ELF-1 (cell line): ENCODE measurements at places on chromosomes 2 and 18.

DNA sequence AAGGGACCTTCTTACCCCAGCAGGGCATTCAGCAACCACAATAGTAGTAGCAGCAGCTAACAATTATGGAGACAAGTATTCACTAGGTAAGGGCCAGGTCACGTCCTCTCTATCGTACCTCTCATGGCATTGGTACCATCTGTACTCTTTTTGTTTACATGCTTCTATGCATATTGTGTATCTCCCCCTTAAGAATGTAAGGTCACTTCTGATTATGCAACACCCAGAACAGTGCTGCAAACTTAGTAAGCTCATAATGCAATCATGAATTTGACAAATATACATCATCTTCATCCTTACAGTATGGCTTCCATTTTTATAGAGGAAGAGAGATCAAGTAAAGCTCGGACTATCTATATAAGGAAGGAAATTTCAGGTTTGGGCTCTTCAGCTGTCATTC lies 46.1 kb downstream of the SPRED2 start:
- DNase-seq: no peak

GRCh38 chr18:69674966-69675365 lies 272.7 kb downstream of the CD226 start:
- DNase-seq: no peak

DNA sequence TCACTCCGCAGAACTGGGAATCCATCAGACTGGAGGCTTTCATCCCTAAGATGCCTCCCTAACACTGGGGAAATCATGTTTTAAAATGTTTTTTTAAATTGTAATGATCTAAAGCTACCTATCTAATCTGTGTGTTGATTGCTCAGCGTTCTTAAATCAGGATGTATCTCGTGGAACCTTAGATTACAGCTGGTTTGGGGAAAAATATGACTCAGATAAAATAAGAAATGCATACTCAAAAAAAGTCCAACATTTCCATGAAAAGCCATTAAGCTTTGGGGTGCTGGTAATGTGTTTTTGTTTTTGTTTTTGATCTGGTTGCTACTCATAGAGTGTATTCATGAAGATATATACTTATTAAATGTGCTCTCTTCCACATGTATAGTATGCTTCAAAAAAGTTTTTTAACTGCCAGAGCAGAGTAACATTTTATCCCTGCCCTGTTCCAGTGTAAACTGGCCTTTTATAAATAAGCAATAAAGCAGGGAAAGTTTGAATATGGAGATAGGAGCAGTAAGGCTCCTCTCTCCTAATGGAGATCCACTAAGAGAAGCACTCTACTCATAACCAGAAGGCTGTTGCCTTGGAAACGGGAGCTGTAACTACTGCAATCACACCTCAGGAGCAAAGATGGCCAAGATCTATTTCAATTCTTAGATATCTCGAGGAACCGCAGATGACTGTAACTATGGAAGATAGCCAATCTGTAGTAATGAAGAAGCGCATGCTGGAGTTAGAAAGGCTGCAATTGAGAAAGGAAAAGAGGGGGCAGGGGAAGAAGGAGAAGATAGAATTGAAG lies 41.6 kb downstream of the ANKRD44 start:
- no peak for DNase-seq

GRCh38 chr2:240507060-240507777 lies 50.6 kb downstream of the ANKMY1 start:
- DNase-seq: no peak

DNA sequence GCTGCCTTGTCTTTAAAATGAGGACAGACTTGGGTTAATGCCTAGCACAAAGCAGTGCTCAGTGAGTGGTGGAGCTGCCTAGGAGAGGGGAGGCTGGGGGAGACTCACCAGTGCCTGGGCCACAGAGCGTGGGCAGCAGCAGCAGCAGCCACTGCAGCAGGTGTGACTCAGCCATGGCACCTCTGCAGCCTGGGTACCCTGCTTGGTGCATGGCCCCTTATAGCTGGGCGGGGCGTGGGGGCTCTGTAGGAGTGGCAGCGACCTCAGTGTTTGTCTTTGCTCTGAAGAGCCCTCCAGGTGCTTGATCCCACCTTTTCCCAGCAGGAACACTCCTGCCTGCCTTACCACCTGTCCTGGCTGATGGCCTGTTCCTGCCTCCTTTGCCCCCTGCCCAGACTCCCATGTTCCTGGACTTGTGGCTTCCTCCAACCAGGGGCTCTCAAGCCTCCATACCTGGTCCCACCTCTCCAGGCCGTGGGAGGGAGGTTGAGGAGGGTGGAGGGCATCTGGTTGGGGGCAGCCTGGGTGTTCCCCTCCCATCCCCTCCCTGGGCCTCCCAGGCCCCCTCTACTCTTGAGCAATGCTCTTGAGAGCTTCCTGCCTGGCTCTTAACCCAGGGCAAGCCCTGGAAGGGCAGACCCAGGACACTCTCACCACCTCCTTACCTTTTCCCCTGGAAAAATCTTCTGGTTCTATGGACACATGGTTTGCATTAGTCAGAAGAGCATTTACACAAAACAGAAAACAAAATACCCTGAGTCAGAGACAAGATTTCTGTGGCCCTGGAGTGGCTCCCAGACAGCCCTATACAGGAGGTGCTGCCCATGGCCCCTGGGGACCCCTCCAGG lies at the start of gene SFTPB:
SFTPB (minus strand) TSS at position 191 of the 848 bp plus-strand sequence; CDS start at position 175, 16 bp downstream.
- no peak for DNase-seq

DNA sequence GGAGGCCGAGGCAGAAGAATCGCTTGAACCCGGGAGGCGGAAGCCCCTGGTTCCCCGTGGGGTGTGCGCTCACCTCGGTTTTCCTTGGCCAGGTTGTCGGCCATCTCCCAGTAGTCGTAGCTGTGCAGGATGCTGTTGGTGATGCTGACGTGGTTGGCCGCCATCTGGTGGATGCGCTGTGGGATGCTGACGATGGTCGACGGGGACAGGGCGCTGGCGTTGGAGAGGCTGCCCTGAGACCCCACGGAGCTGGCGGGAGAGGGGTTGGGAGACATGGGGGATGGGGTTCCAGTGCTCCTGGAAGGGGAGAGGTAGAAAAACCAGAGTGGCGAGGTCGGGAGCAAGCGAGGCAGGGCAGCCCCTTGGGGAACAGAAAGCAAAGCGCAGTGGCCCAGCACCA lies 64.4 kb upstream of the REV1 start:
- DNase-seq: peak; percentile 64

DNA sequence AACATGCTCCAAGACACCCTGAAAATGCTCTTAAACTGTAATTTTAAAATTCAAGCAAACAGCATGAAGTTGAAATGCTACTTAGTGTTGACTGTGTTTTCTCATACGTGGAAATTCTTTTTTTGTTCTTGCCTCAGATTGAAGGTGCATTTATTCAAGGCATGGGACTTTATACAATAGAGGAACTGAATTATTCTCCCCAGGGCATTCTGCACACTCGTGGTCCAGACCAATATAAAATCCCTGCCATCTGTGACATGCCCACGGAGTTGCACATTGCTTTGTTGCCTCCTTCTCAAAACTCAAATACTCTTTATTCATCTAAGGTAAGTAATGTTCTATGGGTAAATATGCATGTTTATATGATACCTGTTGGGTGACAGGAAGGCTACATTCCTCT lies 82.7 kb downstream of the AOX1 start:
- no peak for DNase-seq

DNA sequence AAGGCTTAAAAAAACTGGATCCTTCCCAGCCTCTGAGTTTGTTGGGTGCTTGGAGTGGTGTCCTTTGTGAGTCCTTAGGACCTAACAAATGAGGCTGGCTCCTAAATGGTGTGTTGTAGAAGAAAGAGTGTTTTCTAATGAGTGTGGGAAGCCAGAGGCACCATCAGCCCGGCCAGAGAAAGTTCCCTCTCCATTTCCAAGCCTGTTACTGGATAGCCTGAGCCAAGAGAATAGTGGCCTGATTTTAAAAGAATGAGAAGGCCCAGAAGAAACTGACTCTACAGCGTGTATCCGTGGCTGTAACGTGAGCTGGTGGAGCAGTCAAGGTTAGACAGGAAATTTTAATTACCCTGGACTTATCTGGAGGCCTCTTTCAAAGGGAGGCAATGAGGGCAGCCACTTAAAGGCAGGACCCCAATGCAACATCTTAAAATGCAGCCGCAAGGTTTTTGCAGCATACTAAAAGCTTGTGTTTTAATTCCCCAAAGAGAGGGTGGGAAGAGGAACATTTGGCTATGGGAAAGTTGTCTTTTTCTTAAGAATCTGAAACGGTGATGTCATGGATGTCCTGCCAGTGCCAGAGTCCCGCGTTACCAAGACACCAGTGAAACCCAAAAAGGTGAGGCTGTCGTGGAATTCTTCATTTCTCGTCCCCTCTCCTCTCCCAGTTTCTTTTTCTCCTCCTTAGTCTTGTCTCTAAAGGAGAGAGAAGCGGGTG lies 4.6 kb downstream of the EFHD1 start:
- no peak for DNase-seq

DNA sequence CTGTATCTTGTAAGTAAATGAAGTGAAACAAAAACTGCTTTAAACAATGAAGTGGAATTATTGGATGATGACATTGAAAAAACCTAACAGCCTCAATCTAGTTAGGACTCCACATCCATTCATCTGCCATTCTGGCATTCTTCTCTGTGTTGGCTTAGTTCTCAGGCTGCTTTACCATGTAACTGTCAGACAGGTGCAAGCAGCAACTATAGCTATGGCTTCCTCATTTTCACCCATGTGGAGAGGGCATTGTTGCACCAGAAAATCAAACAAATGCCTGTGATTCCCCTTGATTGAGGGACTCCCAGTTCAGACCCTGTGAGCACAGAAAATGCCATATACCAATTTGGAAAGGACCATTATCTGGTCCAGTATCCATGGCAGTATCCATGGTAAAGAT lies 129.5 kb upstream of the NYAP2 start:
- DNase-seq: no peak

DNA sequence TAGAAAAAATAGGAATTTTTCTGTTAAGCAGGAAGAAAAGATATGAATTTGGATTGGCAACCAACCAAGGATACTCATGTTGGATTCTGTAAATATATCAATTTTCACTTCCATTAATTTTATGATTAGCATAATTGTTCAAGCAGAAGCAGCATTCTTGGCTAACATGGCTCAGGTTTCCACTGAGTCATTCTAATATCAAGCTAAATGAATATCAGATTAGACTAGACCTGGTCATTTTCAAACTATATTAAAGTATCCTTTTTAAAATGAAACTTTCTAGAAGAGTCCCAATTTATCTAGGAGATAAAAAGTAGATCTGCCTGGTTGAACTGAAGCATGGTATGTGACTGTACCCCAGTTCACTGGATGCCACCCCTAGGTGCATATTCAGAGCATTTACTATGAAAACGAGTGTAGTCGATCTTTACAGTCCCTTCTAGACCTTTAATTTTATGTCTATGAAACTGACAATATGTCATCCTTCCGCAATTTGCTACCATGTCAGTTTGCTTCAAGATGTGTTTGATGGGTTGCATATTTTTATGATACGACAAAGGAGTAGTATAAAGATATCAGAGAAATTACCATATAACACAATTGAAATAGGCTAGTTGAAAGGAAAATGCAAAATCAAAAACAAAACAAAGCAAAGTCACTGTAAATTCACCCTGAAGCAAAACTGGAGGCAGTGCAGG lies 704.9 kb downstream of the ERBB4 start:
- DNase-seq: no peak

DNA sequence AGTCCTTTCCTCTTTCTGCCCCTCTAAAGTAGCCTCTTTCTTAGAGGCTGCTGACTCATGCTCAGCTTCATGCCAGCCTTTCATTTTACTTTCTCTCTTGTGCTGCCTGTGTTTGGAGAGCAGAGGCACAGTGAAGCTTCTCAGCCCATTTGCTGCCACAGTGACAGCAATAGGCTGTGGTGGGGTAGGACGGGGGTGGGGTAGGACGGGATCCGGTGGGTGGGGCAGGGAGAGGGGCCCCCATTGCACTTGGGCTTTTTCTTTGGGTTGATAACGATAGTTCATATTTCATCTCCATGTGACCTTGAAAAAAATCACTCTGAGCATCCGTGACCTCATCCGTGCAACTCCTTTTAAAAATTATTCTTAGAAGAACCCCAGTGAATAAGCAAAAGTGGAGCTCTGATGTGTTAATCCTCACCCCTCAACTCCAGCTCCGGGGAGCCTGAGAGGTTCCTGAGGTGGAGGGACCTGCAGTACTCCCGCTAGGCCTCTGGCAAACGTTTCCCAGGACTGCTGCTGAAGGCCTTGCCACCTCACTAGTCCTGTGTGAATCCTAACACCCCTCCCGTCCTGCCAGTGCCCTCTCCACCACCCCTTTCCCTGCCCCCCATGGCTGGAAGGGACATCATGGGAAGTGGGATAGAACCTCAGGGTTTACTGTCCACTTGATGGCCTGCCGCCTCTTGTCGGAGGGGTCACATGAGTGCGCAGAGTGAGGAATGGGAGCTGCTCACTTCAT lies 70.8 kb downstream of the INPP4A start:
- no peak for DNase-seq

GRCh38 chr2:133568172-133568571 lies at the start of gene NCKAP5:
NCKAP5 (minus strand) TSS chr2:133568463; CDS start chr2:133517526, 50,937 bp downstream.
- DNase-seq: no peak

GRCh38 chr2:186590759-186591505 lies 1.1 kb downstream of the ITGAV start:
- DNase-seq: peak; percentile 37

- no peak for DNase-seq
Observed at GRCh38 chr2:46422717-46423394, 56.5 kb upstream of the TMEM247 start.

GRCh38 chr2:58734365-58734764 lies 493.2 kb upstream of the FANCL start:
- no peak for DNase-seq

DNA sequence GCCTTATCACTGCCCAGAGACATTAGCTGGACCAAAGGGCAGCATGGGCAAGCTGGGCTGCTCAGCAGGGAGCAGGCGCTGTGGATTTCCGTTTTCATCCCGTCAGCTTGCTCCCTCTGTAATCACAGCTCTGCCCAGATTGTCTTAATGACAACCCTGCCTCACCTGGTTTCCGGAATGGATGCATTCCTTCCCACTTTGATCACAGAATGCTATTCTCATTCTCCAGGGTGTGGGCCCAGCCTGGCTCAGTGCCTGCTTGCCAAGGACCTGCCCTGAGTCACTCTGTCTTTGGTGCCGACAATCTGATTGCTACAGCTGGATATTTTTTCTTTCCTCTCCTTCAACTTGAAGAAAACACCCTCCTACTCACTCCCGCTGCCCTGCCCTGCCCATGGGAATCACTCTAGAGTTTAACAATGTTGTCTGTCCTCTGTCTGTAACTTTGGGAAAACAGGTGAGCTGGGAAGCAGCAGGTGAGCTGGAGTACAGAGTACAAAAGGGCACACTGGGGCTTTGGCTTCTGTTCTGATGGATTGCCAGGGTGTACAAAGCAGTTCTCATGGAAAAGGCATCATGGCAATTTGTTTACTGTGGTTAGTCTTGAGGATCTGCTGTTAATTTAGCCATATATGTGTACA lies 27.2 kb upstream of the FAM136A start:
- DNase-seq: peak; percentile 37

DNA sequence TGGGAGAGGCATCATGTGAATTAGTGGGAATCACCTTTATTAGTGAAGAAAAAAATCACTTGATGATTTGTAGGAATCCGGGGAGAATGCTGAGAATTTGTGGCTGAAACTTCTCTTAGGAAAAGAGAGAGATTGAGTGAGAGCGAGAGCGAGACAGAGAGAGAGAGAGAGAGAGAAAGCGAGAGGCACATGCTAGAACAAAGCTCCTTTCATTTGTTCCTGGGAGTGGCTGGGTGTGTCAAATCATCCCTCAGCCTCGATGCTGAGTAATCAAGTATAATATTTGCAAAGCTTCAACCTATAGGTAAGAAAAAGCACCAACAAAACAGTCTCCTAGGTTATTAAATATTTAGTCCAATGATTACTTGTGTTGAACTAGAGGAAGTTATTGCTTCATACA lies 4.4 kb upstream of the SERPINB5 start:
- no peak for DNase-seq
